Fibroblast of pulmonary artery (primary cell): ENCODE measurements at places on chromosomes 6 and 20.

DNA sequence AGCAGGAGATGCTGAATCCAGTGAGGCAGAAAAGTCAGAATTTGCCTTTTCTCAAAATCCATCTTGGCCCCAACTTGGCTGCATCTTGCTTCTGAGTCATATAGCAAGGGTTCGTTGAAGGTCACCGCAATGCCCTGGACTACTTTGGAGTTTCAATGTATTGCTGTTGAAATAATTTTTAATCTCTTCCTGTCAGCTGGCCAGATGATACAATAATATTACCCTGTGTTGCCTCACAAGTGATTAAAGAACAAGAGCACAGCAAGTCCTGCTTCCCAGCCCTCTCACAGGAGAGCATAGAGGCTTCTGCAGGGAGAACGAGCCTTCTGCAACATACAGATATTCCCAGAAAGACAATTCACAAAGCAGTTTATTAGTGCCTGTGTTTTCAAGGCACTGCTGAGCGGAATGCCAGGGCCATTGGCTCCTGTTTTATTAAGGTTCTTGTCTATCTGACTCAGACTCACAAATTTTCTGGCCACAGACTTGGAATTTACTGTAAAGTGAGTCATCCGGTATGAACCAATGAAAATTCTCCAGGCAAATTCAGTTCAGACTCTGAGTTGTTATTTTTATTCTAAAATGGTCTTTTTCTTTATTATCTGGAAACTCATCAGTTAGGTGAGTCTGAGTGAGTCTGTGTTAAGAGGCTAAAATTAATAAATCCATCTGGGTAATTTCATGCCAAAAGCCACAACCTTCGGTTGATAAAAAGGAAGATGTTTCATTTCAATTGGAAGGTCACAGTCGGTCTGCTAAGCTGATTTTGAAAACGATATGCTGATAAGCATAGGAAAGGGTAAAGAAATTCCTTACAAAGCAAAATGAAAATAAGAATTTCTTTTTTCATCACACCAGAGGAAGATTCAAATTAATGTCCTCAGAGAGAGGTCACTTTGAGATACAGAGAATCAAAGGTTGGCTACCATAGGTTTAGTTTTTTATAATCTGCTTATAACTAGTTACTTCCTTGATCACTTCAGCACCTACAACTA is 289.4 kb upstream of the STXBP5 start:
- DNase-seq: peak; percentile 97

DNA sequence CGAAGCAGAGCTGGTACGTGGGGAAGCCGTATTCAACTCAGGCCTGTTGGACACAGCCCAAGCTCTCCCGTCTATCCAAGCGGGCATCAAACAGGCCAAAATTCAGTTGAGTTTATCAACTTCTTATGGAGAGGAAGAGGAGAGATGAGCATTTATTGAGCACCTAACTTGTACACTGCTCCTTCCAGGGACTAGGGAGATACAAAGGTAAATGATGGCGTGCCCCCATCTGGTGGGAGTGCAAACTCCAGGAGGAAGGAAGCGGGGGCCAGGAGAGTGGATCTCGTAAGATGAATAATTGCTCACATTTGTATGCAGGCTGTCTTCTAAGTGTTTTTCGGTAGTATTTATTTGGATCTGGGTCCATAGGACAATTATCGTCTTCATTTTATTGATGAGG is 146.6 kb downstream of the SOBP start:
- no peak for DNase-seq

DNA sequence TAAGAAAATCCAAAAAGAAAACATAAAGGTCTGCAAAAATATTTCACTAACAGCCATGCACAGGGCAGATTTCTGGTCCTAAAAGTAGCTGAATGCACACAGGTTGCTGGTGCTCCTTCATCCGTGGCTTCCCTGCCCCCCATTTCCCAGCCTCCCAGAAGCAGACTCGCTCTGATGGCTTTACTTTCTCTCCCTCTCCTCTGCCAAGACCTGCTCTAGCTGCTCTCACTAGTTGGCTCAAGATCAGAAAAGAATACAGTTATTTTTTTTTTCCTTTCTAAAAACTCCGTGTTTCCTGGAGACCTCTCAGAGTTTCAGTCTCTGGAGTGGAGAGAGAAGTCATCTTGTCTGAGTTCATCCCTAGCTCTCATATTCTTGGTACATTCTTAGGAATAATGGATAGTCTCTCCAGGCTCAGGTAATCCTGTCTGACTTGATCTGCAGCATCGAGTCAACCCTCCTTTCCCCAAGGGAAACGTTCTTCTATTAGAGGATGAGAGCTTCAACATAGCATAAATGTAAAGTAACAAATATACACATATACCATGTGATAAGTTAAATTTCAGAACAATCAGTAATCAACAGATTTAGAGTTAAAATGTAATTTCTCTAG is 214.2 kb downstream of the TBC1D7 start:
- peak; percentile 4 for DNase-seq

GRCh38 chr6:24795106-24795505 is 3.6 kb downstream of the ARMH2 start:
- DNase-seq: no peak

DNA sequence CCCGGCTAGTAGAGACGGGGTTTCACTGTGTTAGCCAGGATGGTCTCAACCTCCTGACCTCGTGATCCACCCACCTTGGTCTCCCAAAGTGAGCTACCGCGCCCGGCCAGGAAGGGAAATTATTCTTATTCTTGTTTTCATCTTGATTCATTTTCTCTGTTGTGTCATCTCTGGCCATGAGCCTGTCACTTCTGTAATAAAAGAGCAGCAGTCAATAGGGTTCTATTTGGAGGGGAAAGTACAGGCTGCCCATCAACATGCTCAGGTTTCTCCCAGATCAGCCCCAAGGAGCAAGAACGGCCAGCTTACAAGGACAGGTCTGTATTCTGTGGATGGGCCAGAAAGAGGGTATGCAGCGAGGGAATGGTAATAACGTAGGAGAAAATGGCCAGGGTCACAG is 345.0 kb downstream of the PREX1 start:
- DNase-seq: no peak

DNA sequence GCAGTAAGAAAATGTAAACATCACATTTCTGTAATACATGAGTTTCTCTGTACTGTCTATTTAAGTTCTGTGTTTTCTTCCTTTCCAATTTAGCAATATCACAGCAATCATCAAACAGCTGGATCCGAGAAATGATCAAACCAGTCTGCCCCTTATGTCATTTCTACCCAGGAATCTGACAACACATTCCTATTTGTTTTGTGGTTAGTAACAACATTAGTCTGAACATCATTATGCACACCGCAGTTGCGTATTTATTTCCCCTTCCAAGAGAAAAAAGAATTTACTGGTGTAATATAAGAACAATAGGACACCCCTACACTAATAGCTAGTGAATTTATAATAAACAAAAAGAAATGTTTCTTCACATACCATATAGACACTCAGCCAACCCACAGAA is 179.5 kb downstream of the BTBD9 start:
- DNase-seq: peak; percentile 14

DNA sequence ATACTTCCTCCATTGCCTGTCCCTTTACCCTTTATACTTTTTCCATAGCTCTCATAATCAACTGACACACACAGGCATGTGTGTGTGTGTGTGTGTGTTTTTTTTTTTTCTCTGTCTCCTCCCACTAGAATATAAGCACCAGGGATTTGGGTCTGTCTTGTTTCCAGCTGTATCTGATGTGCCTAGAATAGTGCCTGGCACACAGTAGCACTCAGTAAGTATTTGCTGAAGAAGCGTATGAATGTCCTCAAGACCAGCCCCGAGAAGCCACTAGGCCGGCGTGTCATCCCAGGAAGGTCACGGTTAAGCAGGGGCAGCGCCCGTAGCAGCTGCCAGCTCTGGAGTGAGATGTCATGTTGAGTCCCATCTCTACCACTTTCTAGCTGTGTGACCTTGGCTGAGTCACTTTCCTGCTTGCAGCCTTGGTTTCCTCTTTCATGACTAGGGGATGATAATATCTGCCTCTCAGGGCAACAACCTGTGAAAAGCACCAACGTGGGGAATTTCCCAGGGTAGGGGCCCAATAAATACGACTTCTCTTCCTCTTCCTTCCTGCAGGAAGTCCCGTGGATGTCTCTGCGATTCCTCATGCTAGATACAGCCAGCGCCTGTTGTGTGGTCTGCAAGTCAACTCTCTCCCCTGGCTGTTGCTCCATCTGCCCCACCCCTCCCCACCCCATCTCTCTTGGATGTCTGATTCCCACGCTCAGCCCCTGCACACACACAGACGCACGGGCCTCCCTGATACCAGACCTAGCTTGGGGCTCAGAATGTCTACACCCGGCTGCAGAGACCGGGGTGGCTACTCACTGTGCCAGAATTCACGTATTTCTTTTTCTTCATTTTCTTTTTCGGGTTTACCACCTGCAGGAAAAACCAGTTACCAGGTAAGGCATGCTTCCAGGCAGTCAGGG is 58.1 kb downstream of the RAB44 start:
- peak; percentile 70 for DNase-seq

- peak; percentile 59 for DNase-seq
These were observed 19.0 kb downstream of the REM1 start for GRCh38 chr20:31494131-31494530.

DNA sequence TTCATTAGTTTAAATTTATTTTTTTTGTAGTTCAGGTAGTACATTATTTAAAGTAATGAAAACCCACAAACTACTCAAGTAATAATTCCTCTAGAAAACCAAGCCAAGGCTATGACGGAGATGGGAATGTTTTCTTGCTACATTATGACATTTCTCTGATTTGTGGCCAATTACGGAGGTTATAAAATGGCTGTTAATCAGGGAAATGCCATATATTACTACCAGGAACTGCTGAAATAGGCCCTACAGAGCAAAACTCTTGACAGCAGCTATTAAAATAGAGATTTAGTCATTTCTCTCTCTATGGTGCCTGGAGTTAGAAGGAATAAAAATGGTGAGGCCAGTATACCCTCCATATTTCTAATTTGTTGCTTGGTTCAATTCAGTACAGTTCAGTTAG is 280.0 kb downstream of the ARHGAP18 start:
- no peak for DNase-seq

DNA sequence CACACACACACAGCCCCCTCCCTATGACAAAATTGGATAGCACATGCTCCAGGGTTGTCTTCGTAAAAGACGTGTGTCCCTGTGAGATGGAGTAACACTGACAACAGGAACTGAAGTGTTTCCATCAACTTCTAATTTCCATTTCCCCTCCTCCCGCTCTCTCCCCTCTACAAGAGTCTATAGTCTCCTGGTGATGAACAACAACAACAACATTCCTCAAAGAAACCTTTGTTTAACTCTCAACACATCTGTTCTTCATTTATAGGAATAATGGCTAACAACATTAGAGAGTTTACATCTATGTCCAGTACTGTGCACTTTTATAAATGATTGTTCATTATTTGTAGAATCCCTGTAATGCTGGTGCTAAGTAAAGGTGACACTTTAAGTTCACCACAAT is 205.8 kb upstream of the SSTR4 start:
- no peak for DNase-seq

DNA sequence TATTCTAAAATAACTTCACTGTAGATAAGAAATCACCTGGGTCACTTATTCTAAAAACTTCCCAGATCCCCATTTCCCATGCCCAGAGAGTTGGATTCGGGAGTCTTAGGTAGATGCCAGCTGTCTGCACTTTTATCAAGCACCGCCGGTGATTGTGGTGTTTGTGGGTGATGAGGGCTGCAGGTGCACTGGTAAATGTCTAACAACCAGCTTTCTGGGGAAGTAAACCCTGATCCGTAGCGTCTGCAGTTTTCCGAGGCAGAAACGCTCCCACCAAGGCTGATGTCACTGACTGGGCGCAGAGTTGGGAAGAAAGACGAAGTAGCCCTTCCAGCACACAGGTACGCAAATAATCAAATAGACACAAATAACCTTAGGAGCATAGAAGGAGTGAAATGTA is 152.2 kb upstream of the KCNG1 start:
- DNase-seq: no peak

DNA sequence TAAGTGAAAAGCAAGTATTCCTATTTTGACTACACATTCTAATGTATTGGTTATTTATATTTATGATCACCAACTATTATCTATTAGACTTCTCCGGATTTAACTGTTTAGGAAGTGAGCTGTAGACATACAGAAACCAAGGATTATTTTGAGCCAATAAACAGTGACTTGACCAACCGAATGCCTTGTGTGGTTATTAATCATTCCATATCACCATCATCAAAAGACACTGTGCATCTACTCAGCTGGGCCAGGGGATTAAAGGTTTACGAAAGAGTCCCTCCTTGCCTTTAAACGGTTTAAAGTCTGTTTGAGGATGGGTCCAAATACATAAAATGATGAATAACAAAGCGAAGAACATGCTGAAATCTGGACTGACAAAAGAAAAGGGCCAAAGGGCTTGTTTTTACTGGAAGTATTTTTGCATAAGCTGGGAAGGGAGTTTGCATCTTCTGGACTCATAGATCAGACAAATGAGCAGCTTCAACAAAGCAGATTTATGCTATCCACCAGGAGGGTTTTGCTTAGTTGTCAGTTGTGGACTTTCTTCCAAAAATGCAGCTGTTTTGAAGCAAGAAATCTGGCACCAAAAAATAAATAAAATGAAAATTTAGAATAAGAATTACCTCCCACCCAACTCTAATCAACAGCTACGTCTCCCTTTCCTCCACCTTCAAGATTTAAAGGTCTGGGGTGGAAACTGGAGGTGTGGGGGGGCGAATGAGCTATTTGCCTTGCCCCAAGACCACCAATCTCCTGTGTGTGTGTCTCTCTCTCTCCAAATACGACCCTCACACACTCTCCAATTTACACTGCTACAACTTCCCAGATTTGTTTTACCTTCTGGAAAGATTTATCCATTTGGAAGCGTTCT is 33.6 kb upstream of the ID4 start:
- DNase-seq: peak; percentile 68

DNA sequence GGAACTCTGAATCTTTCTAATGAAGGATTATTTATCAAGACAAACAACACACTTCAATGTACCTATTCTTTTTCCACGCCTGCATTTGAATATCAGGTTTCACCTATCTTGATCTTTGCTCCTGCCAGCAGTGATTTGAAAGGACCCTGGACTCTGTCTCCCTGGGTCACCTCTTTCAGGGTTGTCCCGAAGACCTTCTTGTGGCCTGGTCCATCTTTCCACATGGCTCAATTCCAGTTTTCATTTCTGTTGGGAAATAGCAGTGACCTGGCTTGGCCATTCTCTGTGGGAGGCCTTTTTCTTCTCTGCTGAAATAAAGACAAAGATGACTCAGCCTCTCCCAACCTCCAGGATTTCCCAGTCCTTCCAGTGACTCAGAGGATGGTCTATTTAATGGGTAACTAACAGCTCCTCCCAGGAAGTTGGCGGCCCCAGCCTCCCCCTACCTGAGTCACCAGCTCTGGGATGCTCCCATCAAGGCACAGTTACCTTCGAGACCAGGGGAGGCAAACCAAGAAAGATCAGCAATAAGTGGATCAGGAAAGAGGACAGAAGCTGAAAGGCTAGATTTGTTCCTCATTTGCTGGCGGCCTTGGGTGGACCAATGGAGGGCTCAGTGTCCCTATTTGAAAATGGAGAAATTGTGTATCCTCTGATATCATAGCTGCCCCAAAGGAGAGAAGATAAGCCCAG is 120.2 kb upstream of the RNF24 start:
- DNase-seq: peak; percentile 98
